ENCODE measurements at places on chromosomes 2 and 18. TPM values are rescaled to one million over a fixed set of nuclear protein-coding genes. Genes with fewer than 3 reads are reported as not detected.

- no peak for DNase-seq
- no peaks in the 10 kb centered on the region for H3K27me3 ChIP-seq
- H3K4me3 ChIP-seq: no peak overlapping the region
- H3K27ac ChIP-seq: peak overlapping the region; percentile 8
Observed at GRCh38 chr18:74951165-74951760, 257.7 kb downstream of the PTGR3 start.

Gene SIX2
- total RNA-seq: 2.3 TPM

- no peak for DNase-seq
- H3K4me3 ChIP-seq: no peak overlapping the region
- H3K27me3 ChIP-seq: no peaks in the 10 kb centered on the region
- no peak overlapping the region for H3K27ac ChIP-seq
- no peaks in the 10 kb centered on the region for H3K4me1 ChIP-seq
Observed at GRCh38 chr2:122543815-122544214, 788.4 kb downstream of the TSN start.

Gene SEC11C
- 23.9 TPM for total RNA-seq

DNA sequence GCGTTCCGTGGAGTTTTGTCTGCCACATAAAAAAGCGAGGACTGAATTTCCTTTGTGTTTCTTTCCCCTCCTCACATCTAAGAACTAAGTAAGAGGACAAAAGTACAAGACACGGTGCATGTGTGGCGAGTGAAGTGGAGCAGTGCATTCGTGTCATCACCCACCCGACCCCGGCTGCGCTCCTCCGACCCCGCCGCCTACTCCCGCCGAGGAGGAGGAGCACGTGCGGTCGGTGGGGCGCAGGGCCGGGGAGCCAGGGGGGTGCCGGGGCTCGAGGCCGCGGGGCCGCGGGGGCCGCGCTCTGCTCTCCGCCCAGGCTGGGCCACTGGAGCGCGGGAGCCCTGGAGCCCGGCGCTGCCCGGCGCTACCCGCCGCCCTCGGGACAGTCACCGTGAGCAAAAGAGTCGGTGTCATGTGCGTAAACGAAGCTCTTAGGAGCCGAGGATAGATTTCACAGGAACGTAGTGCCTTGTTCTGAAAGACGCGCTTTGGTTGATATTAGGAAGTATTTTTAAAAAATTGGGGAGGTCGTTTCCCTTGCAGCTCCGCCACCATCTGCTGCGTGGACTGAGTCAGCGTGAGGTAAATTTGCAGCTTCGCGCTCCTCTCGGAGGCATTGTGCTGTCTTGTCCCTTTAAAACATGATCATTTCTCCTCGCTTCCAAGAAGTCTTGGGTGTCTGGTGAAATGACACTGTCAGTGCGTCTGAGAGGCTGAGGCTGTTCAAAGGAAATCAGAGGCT, 11.0 kb downstream of the TBR1 start:
- H3K27me3 ChIP-seq: peaks cover 58% of the 10 kb centered on the region
- H3K4me1 ChIP-seq: no peaks in the 10 kb centered on the region
- H3K36me3 ChIP-seq: no peaks in the 10 kb centered on the region
- H3K27ac ChIP-seq: no peak overlapping the region
- no peak for DNase-seq

- H3K36me3 ChIP-seq: no peaks in the 10 kb centered on the region
- H3K4me3 ChIP-seq: no peak overlapping the region
- H3K27ac ChIP-seq: no peak overlapping the region
- H3K27me3 ChIP-seq: no peaks in the 10 kb centered on the region
- DNase-seq: no peak
- peaks cover 26% of the 10 kb centered on the region for H3K4me1 ChIP-seq
Observed at GRCh38 chr2:133264989-133265401, 303.3 kb downstream of the NCKAP5 start.

DNA sequence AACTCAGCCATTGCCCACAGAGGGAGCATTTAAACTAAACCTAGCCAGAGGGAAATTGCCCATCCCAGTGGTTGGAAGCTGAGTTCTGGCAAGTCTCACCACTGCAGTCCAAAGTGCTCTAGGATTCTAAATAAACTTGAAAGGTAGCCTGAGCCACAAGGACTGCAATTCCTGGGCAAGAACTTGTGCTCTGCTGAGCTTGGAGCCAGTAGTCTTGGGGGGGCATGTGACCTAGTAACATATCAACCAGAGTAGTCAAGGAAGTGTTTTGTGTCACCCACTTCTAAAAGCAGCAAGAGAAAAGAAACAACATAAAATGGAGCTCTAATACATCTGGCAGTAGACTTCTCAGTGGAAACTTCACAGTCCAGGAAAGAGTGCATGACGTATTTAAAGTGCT, 167.0 kb downstream of the PTH2R start:
- no peak overlapping the region for H3K4me3 ChIP-seq
- H3K27ac ChIP-seq: no peak overlapping the region
- no peak for DNase-seq
- no peaks in the 10 kb centered on the region for H3K4me1 ChIP-seq
- no peaks in the 10 kb centered on the region for H3K36me3 ChIP-seq
